ENCODE measurements at places on chromosomes 12 and 14.

DNA sequence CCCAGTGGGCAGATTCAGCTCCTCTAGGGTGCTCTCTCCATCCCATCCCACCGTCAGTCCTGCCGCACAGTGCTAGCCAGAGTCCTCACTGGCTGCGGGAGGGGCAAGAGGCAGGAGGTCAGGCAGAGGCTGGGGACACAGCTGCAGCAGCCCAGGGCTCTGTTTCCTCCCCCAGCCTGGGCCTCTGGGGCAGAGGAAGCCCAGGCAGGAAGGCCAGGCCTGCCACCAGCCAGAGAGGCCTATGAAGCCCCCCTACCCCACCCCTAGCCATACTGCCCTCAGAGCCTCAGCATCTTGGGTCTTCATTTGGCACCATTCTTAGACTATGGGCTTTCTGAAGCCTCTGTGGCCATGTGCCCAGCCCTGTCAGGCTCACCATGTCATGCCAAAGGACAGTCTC lies 3.4 kb downstream of the ACVRL1 start:
- no peak for DNase-seq

DNA sequence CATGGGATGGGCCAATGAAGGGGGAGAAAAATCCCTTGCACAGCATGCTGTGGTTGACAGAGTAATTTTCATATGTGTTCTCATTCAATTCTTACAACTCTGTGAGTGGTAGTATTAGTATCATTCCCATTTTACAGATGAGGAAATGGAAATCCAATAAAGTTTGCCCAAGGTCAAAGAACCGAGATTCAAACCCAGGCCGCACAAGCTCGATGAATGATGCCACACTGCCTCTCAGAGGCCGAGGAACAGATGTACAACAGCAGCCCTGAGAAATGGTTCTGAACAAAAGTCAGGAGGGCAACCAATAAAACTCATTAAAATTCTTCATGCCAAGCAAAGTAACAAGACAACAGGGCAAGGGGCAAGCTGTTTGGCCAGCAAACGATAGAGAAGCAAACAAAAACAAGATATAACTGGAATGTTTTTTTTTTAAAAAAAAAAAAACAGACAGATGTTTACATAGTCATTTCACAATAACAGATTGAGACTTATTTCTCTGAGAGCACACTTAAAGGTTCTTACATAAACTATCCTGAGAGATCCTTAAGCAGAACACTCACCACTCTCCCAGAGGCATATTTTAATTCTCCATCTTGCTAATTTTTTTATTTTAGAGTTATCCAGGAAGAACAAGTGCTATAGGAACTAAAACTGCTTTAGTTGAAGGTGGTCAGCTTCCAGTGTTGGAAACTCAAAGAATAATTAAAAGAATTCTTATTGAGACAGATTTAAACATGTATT lies 85.8 kb downstream of the EXOC5 start:
- peak; percentile 8 for DNase-seq

DNA sequence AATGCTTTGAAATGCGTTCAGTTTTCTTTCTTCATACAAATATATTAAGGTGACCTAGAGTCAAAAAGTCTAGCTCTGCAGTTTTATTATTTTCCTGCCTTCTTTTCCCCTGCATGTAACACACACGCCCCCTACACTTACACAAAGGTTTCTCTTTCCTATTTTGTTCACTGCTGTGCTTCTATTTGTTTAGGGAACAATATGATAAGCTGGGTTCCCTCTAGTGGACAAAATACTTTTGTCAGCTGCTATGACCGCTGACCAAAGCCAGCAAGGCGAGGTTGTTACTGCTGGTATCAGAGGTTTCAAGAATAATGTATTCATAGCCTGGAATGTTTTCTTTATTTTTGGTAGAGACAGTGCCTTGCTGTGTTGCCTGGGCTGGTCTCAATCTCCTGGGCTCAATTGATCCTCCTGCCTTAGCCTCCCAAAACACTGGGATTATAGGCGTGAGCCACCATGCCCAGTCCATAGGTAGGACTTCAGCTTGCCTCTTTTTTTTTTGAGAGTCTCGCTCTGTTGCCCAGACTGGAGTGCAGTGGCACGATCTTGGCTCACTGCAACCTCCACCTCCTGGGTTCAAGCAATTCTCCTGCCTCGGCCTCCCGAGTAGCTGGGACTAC lies 33.4 kb downstream of the FNTB start:
- DNase-seq: peak; percentile 58

DNA sequence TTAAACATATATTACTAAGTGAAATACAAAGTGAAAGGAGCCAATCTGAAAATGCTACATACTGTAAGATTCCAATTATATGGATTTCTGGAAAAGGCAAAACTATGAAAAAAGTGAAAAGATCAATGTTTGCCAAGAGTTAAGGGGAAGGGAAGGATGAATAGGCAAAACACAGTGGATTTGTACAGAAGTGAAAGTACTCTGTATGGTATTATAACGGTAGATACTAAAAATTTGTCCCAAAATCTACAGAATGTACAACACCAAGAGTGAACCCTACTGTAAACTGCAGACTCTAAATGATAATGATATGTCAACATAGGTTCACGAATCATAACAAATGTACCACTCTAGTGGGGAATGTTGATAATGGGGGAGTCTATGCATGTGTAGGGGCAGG lies 17.8 kb downstream of the EEA1 start:
- DNase-seq: no peak

DNA sequence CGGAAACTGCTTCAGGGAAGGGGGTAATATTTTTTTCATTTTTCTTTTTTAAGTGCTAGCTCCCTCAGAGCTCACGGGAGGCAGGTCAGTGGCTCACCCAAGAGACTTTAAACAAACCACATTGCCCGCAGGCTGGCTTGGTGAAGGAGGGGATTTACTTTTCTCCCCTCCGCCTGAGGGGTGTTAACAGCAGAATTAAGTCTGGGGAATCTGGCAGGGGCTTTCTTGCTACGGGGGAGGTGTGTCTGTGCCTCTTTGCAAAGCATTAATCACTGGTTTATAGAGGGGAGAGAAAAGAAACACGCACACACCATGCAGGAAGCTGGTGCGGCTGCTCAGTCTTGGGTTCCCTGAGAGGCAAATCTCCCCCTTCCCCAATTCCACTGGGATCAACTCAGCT lies 26.2 kb upstream of the TBX3 start:
- DNase-seq: no peak

- no peak for DNase-seq
Observed at GRCh38 chr12:132171293-132171967, 27.2 kb downstream of the NOC4L start.

GRCh38 chr14:61486930-61487495 lies 165.6 kb downstream of the PRKCH start:
- DNase-seq: no peak

GRCh38 chr14:21081521-21082142 lies 11.5 kb downstream of the ARHGEF40 start:
- no peak for DNase-seq
